ENCODE measurements at places on chromosomes 7 and 10.

- DNase-seq: no peak
Observed at GRCh38 chr10:114683593-114683992, 25.5 kb upstream of the ABLIM1 start.

DNA sequence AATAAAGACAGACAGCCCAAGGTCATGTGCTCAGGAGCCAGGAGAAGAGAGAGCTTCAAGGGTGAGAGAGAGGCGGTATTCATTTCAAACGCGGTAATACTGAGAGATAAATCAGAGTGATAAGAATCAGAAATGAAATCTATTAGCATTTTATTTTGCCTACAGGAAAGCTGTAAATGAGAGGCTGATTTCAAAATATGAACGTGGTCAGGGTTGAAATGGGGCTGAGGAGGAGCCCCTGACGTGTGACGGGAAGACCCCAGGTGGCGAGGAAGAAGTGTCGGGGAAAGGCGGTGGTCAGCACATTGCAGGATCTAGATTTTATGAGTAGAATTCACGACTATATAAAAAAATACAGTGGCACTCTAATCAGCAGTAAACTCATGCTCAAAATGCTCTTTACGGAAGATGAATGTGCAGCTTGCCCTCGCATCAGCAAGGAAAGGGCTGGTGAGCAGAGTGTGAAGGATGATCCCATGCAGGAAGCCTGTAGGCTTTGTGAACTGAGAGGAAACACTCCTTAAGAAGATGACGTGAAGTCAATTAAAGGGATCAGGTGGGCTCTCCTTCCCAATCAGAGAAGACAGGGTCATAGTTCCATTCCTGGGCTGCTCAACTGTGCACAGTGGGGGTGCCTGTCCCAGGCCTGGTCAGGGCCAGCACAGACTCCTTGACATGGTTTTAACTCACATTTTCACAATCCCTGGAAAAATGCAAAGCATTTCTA, 360.2 kb downstream of the PTPRN2 start:
- no peak for DNase-seq

- no peak for DNase-seq
Observed at GRCh38 chr10:44398747-44399658, 14.1 kb upstream of the CXCL12 start.

DNA sequence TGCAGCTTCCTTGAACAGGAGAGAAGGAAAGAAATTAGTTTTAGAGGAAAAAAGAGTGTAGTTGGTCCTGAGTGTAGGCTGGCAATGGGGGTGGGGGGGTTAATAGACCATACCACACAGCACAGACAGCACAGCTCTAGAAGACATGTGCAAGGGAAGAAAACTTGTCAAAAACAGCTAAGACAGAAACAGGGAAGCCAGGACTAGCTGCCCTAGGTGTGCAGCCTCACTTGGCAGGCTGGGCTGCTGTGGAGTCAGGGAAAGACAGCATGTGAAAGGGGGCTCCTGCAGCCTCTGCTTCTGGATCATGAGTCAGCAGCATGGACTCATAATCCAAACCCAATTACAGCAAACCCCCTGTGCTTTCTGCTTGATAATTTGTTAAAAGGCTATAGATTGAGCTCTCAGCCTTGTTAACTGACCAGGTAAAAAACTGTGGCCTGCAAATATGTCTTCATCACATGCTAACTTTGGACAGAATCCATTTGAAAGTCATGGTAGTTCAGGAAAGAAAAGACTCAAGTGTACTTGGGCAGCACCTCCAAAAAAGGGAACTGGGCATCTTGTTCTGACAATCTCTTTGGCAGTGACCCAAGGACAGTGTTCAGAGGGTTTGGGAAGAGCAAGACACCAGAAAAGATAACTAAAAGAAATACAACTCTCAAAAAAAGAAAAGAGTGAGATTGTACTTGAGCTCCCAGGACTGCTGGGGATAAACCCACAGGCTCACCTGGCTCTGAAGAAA, 142.2 kb upstream of the VWC2 start:
- no peak for DNase-seq

- DNase-seq: no peak
Observed at GRCh38 chr10:114697061-114697598, 39.1 kb upstream of the ABLIM1 start.

GRCh38 chr7:67463316-67463715, 466.7 kb downstream of the TYW1 start:
- DNase-seq: no peak

DNA sequence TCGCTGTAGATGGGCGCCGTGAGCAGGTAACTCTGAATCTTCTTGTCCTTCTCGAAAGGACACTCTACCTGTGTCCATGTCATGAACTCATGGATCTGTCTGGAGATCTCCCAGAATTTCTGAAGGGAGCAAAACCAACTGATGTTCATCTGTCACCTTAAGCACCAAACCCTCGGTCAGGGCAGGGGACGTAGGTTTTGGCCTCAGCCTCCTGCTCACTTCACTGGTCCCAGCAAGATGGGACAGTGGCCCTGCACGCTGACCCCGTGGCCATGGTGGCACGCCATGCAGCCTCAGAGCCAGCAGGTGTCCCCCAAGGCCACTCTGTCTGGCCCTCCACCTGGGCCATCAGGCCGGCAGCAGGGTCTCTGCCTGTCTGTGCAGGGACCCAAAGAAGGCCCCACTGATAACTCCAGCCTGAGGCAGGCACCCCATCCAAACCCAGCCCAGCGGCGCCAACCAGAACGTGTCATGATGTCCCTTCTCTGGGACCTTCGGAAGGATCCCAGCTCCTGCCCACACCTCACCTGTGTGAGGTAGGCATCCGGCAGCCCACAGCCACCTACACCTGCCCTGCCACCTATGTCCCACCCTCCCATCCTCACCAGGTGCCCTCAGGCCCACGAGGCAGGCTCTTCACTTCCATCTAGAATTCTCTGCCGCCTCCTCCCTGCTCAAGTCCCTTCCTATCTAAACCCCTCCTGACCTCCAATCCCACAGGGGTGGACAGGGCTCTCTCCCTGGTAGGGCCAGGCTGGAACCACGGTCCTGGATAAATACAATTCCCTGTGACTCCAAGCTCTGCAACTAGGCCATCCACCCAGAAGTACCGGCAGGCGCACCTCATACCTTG, 59.0 kb downstream of the CSGALNACT2 start:
- no peak for DNase-seq

- DNase-seq: no peak
Observed at GRCh38 chr7:156836443-156836842, 56.5 kb downstream of the LMBR1 start.

DNA sequence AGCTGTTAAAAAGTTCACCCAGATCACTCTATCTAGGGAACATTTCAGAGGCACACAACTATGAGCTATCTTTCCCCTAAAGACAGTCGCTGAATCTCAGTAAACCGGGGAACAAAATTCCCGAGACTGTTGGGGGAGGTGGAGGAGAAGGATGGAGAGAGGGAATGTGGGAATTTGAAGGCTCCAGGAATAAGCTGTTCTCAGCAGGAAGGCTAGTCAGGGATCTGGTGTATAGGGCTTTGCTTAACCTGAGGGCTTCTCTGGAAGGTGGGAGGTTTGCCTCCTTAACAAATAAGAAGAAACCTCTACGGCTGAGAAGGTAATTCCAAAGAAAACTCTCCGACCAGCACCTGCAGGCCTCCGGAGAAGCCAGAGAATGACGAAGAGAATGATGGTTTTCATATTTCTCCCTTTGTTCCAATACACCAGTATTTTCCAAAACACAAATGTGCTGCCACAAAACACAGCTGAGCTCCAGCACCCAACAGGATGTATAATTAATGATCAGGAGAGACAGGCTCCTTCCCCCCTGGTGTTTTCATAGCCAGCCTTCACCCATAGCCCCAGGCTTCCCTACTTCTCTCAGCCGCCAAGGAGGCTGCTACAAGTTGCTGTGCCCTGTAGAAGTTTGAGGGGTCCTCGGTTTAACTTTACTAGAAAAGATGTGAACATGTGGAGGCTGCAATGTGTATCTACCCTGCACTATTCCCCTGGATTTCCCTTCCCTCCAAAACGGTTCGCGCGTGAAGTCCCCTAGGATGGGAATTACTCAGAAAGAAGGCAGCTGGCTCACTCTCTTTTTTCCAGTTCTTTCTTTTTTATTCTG, 2.0 kb downstream of the KCNMA1 start:
- DNase-seq: no peak

GRCh38 chr10:21194510-21194993, 297.4 kb upstream of the NEBL start:
- DNase-seq: no peak

DNA sequence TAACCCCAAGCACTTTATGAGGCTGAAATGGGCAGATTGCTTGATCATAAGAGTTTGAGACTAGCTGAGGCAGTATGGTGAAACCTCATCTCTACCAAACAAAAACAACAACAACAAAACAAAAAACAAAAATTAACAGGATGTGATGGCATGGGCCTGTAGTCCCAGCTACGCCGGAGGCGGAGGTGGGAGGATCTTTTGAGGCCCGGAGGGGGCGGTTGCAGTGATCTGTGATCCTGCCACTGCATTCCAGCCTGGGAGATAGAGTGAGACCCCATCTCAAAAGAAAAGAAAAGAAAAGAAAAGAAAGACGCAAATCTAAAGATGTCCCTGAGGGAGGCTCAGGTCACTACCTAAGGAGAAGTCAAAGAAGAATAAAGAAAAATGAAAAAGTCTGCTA, 35.3 kb upstream of the AGR2 start:
- no peak for DNase-seq

GRCh38 chr10:112235920-112236319, 47.3 kb upstream of the TECTB start:
- DNase-seq: no peak

DNA sequence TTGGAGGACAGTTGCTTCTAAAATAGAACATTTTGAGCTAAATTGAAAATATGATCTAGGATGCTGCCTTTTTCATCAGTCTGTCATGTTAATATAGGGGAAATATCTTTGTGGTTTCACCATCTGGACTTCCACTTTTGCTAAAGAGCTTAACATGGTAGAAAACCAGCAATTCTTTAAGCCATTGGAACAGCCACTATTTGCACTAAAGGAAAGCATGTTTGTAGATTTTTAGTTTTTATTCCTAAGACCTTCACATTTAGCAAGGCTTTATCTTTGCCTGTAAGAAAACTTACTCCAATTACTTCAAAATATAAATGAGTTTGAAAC, 291.0 kb downstream of the RNLS start:
- DNase-seq: no peak

GRCh38 chr10:46526682-46527038, 29.8 kb downstream of the GPRIN2 start:
- no peak for DNase-seq

DNA sequence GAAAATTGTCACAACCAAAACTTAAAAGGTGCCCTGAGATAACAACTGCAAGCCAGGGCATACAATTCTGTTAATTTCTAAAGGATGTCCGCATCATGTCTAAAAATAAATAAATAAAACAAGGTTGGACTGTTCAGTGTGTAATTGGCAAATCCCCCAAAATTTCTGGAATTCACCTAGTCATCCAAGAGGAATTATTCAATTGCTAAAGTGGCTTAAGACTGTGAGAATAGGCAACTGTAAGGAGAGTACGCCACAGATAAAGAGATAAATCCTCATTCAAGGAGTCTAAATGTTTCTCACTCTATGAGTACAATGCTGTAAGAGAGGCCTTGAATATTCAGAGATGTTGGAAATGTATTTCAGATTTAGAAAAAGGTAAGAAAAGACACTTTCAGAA, 37.2 kb downstream of the PIK3AP1 start:
- DNase-seq: no peak

- DNase-seq: no peak
Observed at GRCh38 chr7:28606421-28606820, 194.1 kb downstream of the CREB5 start.

DNA sequence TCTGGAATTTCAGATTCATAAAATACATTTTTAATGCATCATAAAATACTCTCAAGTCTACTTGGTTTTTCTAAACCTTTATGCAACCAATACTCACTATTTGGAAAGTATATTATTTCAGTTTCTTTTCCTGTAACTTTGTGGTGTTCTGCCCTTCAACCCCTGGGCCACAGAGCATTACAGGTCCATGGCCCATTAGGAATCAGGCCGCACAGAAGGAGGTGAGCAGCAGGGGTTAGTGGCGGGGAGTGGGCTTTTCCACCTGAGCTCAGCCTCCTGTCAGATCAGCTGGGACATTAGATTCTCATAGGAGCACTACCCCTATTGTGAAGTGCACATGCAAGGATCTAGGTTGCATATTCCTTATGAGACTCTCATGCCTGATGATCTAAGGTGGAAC, 9.7 kb downstream of the SNX13 start:
- no peak for DNase-seq

GRCh38 chr7:66333443-66333842, 128.3 kb downstream of the TPST1 start:
- no peak for DNase-seq

DNA sequence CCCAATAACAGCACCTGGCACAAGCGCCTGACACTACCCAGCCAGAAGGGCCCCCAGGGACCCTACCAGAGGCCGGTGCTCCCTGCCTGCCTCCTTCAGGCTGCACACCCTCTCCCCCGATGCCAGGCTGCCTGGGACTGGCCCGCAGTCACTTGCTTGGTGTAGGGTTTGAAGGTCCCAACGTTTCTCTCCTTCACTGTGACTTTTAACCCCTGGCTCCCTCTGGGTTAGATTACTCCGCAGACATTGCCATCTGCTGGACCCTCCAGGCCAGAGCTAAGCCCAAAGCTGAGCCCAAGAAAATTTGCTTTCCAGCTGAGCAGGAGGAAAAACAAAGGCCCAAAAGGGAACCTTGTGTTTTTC, 6.9 kb downstream of the CDHR1 start:
- no peak for DNase-seq

DNA sequence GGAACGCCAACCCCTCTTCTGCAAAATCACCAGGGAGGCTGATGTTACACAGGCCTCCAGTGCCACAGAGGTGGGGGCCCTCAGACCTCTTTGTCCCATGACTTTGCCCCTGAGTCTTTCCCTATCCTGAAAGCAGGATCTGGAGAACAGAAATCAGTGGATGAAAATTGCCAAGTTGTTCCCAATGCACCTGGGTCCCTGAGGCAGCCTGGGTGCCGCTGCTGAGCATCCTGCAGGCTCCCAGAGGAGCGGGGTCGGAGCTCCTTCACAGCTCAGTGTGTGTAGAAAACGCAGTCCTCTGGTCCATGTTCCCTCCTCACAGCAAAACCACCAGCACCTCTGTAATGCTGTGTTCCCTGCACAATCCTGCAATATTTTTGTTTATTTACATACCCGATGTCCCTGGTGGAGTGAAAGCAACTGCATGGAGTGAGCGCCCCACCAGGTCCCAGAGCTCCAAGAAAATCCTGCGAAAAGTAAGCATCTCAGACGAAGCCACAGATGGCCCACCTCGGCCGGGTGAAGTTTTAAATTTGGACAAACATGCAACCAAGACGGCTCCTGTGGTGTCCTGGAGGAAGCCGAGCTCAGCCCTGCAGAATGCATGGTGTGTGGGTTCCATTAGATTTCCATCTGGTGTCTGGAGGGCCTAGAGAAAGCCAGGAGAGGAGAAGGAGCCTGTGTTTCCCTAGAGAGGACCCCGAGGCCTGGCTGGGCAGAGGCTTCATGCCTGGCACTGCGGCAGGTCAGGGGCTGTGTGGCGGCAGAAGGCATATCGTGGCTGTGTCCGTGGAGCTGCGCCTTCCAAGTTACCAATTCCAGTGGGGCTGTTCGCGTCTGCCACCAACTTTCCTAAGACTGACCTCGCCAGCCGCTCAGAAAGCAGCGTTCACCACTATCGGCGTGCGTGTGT, 235.2 kb downstream of the WDR37 start:
- DNase-seq: no peak

- DNase-seq: no peak
Observed at GRCh38 chr10:983971-984655, 4.1 kb upstream of the GTPBP4 start.

GRCh38 chr10:100670828-100671479, 74.4 kb upstream of the PAX2 start:
- peak; percentile 17 for DNase-seq

GRCh38 chr7:28088032-28088431, 92.6 kb downstream of the JAZF1 start:
- no peak for DNase-seq

Data from cardiac muscle cell (in vitro differentiated cells and primary cell).